Hematopoietic multipotent progenitor cell treated with erythropoietin and hydrocortisone succinate and interleukin-3 and kit ligand, for 4 days (in vitro differentiated cells): ENCODE measurements at places on chromosomes 1 and 21.

DNA sequence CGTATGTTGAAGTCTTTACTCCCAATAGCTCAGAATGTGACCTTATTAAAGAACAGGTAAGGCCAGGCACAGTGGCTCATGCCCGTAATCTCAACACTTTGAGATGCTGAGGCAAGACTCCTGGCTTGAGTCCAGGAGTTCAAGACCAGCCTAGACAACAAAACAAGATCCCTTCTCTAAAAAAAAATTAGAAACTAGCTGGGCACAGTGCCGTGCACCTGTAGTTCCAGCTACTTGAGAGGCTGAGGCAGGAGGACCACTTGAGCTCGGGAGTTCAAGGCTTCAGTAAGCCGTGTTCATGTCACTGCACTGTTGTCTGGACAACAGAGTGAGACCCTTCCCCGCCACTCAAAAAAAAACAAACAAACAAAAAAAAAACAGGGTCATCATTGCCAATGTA is 171.3 kb downstream of the RERE start:
- DNase-seq = no peak

- DNase-seq = peak; percentile 34
These were observed 576 bp downstream of the SMIM12 start for GRCh38 chr1:34858901-34859445.

DNA sequence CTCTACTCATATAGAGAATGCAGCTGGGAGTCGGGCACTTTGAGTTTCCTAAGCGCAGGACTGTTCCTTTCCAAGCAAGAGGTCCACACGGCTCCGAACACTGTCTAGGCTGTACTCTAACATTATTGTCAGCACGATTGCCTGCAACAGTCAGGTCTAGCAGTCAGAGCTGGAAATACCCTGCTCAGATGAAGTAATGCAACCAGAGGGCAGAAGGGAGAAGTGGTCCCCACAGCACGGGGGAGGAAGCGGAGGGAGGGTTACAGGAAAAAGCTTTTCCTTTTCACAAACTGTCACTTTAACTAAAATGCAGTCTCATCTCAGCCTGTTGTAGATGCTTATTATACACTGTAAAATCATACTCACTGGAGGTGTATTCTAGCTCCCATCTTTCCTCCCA is 98.9 kb upstream of the SLC44A3 start:
- DNase-seq = peak; percentile 88

DNA sequence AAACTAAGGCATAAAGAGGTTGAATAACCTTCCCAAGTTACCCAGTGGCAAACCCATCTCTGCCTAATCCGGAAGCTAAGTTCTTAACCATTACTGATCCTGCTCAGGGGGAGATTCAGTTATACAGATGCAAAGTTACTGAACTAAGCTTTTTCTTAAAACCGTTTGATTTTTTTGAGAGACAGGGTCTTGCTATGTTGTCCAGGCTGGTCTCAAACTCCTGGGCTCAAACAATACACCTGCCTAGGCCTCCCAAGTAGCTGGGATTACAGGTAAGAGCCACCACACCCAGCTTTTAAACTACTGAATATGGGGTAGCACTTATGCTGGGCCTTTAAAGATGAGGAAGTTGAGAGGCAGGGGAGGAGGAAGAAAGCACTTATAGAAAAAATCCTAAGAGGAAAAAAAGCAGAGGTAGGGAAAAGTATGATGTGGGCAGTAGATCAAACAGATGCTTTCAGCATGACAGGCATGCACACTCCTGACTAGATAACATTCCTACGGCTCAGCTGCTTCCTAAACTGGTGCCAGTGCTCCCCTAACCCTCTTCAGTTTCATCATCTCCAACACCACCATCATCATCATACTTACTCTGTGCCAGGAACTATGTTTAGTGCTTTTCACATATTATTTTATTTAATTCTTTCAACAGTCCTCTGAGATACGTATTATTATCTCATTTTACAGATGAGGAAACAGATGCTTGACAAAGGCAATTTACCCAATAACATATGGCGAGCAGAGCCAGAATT is 5.8 kb downstream of the PAFAH2 start:
- no peak for DNase-seq

GRCh38 chr21:15015622-15016471 is 49.0 kb downstream of the NRIP1 start:
- no peak for DNase-seq

- peak; percentile 93 for DNase-seq
These were observed 4.2 kb downstream of the TFAP2E start for GRCh38 chr1:35577071-35577998.

GRCh38 chr1:228185641-228185965 is 20.0 kb downstream of the IBA57 start:
- DNase-seq = no peak
